ENCODE measurements at places on chromosomes 4 and X.

DNA sequence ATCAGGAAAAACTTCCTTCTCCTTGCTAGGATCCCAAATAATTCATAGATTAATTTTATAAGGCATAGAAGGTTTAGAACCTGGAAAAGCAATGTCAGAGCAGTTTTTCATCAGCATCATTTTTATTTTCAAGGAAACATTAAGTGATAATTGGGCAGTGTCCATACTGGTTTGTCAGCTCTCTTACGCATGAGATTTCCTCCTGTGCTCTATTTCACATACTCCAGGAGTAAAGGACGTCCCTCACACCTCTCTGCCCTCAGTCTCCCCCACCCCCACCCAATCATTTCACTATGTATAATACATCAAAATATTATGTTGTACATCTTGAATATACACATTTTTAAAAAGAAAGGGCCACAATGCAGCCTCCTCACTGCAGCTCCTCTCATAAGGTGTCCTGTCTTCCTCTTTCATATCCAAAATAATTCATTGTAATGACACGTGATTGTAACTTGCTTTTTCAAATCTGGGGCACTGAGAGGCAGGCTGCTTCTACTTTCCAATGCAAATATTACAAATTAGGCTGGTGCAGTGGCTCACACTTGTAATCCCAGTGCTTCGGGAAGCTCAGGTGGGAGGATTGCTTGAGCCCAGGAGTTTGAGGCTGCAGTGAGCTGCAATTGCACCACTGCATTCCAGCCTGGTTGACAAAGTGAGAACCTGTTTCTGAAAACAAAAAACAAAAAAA is 34.4 kb downstream of the ARHGEF38 start:
- no peak for DNase-seq

GRCh38 chrX:150643271-150643670 is 49.9 kb upstream of the MTMR1 start:
- no peak for DNase-seq

- no peak for DNase-seq
These were observed 1149.7 kb downstream of the STPG2 start for GRCh38 chr4:96993560-96993959.

DNA sequence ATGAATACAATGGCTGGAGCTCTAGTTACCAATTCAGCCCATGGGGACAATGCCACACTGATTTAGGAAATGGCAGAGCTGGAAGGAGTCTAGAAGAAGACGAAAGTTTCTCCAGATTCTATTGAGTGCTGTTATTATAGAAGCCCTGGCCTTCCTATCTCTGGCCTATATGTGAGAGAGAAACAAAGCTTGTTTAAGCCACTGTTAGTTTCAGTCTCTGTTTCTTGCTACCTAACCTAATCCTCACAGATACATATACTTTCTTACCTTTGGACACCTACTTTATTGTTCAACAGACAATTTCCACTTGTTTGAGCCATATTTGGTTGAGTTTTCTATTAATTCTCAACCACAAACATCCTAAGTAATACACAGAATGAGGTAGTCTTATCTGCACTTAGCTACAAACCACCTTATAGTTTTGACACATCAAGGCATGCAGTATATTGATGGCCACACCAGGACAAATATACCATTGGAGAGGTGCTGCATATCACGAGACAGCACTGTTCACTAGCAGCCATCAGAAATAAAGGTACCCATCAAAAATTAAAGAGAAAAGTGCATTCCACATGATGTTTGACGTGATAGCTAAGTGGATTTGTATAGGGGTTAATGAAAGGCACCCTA is 190.2 kb downstream of the SMIM20 start:
- DNase-seq = no peak

DNA sequence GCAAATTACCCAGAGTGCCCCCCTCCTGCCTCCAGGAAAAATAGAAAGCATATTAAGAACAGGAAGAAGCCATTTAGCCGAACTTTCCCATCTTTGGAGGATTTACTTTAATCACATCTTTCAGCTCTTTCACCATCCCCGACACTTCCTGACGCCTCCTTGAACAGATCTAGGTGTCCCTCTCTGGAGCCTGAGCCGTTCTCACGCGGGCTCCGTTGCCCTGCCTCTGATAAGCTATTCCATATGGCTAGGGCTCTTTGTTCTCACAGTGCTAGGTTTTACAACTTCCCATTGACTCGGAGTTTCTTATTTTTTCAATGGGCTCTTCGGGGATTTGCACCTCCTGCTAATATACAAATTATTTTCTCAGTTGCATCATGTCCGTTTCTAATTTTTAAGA is 82.1 kb upstream of the GPC4 start:
- no peak for DNase-seq

- no peak for DNase-seq
These were observed 81.9 kb downstream of the PDLIM5 start for GRCh38 chr4:94533405-94534223.

DNA sequence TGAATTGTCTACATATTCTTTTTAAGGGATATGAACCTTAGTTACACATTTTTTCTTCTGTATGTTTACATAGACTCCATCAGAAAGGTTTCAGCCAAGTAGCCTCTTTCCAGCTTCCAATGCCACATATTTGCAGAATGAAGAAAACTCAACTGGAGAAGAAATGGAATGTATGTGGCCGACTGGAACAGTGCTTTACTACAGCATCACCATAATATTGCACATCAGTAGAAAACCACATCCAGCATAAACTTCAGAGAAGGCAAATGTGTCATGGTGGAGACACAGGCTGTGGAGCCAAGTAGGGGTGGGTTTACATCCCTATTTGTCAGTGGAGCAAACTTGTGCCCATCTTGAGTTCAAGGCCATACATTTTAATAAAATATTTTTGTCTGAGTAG is 204.8 kb upstream of the LDB2 start:
- no peak for DNase-seq

GRCh38 chrX:47158131-47158530 is 13.1 kb downstream of the RBM10 start:
- DNase-seq = no peak

DNA sequence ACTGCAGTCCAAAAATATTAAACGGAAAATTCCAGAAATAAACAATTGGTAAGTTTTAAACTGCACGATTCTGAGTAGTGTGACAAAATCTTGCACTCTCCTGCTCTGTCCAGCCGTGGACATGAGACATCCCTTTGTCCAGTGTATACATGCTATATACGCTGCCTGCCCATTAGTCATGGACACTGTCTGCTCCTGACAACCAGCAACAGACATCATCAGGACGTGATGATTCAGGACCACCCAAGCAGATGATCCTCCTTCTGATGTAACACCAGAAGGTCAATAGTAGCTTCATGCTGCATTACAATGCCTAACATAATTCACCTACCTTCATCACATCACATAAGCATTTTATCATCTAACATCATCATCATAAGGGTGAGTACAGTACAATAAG is 36.3 kb downstream of the ATRX start:
- DNase-seq = no peak

- DNase-seq = no peak
These were observed 127.1 kb downstream of the SHROOM3 start for GRCh38 chr4:76562161-76562560.

- no peak for DNase-seq
These were observed 66.1 kb downstream of the POLA1 start for GRCh38 chrX:24759786-24760185.

- no peak for DNase-seq
These were observed 1321.1 kb downstream of the RAPGEF2 start for GRCh38 chr4:160423879-160424451.

DNA sequence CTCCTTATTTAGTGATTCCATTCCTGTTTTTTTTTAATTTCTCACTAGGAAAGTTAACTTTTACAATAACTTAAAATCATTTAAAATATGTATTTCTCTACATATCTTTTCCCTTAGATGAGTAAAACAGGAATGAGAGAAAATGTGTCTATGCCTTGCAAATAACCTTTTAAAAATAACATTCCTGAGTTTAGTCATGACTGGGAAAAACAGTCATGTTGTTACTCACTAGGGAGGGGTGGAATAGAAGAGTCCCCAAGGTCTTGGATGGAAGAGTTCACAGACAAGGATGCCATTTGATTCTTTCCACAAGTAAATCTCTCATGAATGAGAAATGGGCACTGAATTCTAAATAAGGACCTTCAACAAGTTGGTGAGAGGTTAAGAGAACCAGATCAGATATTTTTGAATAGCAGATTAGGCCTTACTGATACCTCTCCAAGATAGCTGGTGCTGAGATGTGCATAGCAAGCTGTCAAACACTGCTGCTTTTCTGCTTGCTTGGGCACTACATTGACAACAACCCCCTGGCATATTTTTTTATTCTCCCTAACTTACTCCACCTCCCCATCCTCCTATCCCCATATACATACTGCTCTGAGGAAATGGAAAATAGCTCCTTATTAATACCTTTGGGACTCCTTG is 25.1 kb downstream of the UGDH start:
- DNase-seq = no peak

GRCh38 chr4:8646296-8647093 is 53.9 kb downstream of the CPZ start:
- no peak for DNase-seq

DNA sequence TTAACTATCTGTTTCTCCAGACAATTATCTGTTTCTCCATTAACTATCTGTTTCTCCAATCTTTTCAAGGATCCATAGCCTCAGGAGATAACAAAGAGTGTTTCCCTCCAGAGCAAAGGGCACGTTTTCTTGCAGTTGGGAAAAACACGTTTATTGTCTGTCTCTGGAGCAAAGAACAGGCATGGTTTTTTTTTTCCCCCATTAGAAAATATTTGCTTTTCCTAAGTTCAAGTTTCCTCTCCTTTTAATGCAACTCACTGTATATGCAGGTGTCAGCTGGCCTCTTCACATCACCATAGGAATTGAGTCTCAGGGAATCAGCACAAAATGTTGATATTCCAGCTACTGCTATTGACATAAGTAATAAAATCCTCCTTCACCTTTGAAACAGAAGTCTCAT is 984.4 kb downstream of the RAB28 start:
- no peak for DNase-seq

DNA sequence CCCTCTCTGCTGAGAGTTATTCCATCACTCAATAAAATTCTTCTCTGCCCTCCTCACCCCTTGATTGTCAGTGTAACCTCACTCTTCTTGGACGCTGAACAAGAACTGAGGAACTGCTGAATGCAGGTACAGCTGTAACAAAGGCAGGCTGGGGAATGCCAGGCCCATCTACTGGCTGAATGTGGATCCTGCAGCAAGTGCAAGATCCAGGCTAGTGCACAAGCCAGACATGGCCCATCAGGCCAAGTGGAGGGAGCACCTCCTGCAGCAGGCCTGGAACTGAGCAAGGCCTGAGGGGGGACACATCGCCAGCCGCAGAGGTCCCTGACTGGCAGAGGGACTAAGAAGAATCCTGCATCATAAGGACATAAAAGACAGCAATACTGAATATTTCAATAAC is 411.8 kb upstream of the PCDH10 start:
- DNase-seq = no peak

DNA sequence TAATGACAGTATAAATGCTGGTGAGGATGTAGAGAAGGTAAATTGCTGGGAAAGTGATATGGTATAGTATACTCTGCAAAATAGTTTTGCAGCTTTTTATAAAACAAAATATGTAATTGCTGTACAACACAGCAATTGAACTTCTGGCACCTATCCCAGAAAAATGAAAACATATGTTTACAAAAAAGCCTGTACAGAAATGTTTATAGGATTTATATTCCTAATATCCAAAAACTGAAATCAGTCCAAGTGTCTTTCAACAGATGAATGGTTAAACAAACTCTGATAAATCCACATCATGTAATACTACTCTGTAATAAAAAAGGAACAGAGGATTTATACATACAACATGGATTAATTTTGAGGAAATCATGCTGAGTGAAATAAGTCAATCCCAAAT is 198.4 kb upstream of the ACTRT1 start:
- DNase-seq = no peak

DNA sequence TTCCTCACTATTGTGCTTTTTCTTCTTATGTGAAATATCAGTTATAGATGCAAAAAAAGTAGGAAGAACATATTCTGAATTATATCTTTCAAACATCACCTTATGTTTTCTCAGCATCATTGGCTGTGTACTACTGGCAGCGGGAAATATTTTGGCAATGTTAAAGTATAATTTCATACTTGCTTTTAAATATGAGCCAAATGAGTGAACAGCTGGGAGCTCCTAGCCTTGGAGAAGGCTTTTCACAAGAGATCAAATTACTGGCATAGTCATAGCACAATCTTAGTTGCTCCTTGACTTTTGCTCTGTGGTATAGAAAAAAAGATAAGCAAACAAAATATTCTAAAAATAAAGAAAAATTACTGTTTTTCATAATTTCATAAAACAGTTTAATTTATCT is 1575.8 kb upstream of the PABPC4L start:
- no peak for DNase-seq

GRCh38 chr4:54218736-54219135 is 10.4 kb upstream of the PDGFRA start:
- DNase-seq = no peak

GRCh38 chr4:145884775-145885174 is 53.8 kb downstream of the ZNF827 start:
- DNase-seq = no peak

GRCh38 chrX:24204958-24205357 is 55.4 kb downstream of the ZFX start:
- no peak for DNase-seq

Data from stimulated activated CD8-positive, alpha-beta memory T cell treated with anti-CD3 and anti-CD28 coated beads, Interleukin-15, amount 100 ng/mL, for 4 hours (primary cell).